ENCODE measurements at places on chromosomes 11 and 22.

DNA sequence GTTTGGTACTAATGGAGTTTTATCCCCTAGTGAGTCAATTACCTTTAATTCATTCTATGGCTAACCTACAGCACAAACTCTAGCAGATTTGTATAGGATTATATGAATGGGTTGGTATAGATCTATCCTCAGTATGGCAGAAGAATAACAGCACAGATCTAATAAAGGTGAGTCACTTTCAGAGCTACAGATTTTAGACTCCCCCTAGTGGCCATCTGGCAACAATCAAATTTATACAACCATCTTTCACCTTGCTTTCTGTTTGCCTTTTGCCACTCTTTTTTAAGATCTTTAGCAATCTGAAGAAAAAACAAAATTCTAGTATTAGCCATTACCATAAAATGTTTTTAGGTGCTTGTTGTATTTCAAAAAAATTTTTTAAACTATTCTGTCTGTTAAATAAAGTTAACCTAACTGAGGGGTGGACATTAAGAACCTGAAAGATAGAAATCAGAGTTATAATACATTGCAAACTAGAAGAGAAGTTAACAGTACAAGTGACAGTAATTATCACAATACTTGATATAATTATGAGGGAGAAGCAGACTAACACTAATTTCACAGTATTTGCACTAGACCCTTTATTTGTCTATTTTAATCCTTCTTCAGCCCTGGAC is 25.8 kb downstream of the DDIAS start:
- DNase-seq = peak; percentile 80

GRCh38 chr11:111411456-111411855 is 32.4 kb upstream of the POU2AF1 start:
- DNase-seq = no peak

GRCh38 chr11:107970049-107970448 is 38.6 kb upstream of the CUL5 start:
- no peak for DNase-seq

DNA sequence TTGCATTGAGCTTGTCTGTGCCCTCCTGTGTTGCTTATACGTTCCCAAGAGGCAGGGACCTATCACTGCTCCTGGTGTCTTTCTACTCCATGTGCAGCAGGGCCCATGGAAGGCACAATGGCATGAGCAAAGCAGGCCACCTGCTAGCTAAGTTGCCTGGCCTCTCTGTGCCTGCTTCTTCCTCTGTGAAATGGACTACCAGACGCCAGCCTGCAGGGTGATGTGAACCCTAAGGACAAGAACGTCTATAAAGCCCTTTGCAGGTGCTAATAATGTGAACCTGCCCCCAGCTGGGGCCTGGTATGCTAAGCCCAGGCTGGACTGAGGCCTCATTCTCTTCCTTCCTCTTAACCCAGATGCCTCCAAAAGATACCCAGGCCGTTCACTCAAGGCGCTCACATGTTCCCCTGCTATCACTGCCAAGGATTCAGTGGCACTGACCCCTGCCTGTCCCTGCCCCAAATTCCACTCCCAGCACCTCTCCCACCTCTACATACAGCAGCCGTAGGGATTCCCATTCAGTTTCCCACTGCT is 4.0 kb downstream of the GUCD1 start:
- no peak for DNase-seq

GRCh38 chr11:10524471-10524870 is 16.5 kb downstream of the RNF141 start:
- no peak for DNase-seq

DNA sequence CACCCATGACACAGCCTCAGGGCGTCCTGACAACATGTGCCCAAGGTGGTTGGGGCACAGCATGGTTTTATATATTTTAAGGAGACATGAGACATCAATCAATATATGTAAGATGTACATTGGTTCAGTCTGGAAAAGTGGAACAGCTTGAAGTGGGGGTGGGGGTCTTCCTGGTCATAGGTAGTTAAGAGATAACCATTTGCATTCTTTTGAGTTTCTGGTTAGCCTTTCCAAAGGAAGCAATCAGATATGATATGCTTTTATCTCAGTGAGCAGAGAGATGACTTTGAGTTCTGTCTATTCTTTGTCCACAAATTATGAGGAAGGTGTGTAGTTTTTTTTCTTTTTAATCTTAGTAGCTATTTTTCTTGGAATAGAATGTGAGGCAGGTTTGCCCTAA is 10.1 kb upstream of the ANAPC15 start:
- DNase-seq = no peak

- DNase-seq = no peak
Observed at GRCh38 chr22:43267332-43267980, 75.7 kb downstream of the SCUBE1 start.

DNA sequence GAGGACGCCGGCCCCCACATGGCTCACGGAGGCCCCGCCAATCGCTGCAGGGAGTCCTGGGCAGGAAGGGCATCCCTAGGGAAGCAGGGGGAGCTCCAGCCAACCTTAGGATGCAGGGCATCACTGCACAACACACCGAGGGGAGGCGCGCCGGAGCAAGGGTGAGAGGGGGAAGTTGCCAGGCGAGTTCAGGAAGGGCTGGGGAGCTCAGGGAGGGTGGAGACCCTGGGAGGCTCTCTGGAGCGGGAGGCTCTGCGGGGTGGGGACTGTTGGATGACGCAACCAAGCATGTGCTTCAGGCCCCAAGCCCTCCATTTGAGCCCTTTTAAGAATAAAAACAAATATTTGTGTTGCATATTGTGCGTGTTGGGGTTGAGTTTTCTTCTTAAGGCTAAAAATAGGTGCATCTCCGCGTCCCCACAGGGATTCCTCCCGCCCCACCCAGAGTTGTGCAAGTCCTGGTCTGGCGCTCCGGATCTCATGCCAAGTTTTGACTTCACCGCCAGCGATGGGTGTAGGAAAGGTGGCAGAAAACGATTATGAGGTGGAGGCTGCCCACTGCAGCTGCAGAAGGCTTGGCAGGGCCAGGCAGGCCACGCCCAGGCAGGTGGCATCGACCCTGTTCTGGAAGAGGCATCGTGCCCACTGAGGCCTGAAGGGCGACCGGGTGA is 65.2 kb downstream of the WNT7B start:
- DNase-seq = no peak

GRCh38 chr11:46270684-46271083 is 6.8 kb upstream of the CREB3L1 start:
- DNase-seq = no peak

GRCh38 chr11:64176751-64177150 is 9.2 kb upstream of the STIP1 start:
- DNase-seq = no peak

- no peak for DNase-seq
Observed at GRCh38 chr11:76663912-76664440, 6.6 kb downstream of the LRRC32 start.

DNA sequence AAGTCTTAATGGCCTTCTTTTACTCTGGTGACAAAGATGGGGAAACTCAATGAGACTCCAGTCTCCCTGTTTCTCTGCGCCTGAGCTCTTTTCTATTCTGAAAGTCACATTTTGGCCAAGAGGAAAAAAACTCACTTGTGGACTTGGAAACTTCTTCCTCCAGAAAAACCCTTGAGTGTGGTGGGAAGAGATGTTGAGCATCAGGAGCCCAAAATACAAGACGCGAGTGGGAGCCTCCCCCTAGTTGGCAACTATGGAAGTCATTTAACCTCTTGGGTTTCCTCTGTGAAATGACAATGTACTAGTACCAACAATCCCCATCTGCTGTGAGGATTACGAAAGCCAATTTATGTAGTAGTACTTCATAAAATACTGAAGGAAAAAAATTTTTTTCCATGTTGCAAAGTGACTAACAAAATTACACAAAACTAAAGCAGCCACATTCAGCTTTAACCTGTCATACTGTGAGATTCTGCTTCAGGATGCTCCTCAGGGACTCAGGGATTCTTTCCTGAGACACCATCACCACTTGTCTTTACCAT is 524 bp upstream of the SLC25A17 start:
- DNase-seq = peak; percentile 53

GRCh38 chr11:75626889-75627529 is 41.8 kb downstream of the MAP6 start:
- DNase-seq = no peak

- no peak for DNase-seq
Observed at GRCh38 chr11:117554601-117555333, 227.1 kb downstream of the CEP164 start.

DNA sequence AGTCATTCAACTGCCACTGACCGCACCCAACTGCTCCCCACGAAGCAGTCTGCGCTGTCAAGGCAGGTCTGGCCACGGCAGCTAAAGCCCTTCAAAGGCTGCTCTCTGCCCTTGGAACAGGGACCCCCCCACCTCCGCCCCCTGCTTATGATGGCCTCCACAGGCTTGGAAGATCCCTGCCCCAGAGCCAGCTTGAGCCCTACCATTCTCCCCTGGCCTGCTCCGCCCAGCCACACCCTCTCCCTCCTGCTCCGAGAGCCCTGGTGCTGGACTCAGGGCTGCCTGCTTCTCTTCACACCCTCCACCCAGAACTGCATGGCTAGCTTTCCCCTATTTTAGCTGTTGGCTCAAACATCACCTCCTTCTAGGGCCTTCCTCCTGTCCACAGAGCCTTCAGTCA is 19.0 kb downstream of the ZMAT5 start:
- no peak for DNase-seq

DNA sequence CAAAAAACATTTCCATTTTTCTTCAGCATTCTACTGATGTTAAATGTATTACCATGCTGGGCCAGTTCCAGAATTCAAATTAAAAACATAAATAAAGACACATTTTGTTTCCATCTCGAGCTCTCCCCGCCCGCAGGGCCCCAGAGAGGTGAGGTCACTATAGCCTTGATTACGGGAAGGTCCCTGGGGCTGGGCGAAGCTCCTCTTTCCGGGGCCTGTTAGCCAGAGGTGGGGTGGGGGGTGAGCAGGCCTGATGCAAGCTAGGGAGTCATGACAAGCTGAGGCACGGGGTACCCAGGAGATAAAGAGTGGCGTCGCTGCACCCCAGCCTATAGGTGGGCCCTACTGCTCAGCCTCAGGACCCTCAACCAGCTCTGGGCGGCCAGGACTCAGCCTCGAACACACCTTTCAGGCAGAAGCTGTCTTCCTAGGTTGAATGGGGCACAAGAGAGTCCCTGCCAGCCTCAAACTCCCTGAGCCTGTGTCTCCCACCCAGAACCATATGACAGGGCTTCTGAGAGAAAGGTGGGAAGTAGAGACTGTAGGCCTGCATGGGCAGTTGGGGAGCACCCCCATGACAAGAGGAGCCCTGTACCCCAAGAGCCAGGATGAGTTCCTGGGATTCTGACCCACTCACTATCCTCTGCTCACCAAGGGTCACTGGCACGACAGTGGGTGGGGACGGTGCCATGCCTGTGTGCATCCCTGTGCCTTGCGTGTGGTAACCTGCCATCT is 34.8 kb downstream of the KCNQ1OT1 start:
- DNase-seq = no peak

- DNase-seq = peak; percentile 50
Observed at GRCh38 chr11:77322926-77323590, 21.6 kb upstream of the GDPD4 start.

DNA sequence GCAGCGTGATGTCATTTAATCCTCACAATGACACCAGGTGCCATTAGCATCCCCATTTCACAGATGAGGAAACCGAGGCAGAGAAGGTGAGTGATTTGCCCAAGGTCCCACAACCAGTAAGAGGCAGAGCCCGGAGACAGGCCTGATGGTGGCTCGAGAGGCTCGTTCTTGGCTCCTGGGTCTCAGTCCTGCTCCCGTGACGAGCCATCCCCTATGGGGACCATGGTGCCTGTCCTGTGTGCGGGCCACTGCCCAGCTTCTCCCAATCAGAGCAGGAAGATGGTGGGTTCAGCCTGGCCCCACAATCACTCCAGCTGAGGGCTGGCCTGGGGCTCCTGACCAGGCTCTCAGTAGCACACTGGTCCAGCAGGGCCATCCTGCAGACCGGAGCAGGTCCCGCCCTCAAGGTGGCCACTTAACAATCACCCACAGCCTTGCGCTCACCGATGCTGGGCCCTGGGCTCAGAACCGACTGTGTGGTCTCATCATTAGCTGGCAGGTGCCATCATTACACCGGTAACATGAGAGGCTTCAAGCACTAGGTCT is 3.6 kb downstream of the ALDH3B1 start:
- no peak for DNase-seq

DNA sequence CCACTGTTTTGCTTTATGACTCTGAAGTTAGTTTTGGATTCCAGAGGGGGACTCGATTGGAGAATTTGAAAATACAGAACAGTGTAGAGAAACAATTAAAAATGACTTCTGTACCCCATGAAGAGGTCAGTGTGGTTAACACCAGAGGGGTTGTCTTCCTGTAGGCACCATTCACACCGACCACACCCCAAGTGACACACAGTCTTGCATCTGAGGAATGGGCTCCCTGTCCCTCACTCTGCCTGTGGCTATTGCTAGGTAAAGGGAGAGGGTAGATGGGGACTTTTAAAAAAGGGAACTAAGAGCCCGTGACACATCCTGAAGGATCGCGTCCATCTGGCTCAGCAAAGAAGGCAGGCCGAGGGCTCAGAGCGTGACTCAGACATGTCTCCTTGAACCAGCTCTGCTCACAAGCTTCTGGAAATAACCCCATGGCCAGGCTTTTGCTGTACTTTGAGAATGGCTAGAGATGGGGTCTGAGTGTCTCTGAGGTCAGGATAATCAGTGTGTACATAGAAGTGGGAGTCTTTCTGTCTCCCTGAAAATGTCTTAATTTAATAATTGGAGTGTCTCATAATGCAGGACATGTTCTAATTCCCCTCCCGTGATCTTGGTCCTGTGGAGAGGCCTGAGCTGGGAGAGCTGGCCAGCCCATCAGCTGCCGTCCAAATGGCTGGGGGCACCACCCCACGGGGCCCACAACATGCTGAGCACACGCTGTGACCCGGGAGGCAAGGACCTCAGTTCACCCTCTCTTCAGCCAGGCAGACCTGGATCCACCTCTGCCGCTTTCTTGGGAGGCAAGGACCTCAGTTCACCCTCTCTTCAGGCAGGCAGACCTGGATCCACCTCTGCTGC is 39.3 kb downstream of the SGSM1 start:
- peak; percentile 58 for DNase-seq

- DNase-seq = no peak
Observed at GRCh38 chr11:109902764-109903433, 190.3 kb upstream of the ZC3H12C start.

DNA sequence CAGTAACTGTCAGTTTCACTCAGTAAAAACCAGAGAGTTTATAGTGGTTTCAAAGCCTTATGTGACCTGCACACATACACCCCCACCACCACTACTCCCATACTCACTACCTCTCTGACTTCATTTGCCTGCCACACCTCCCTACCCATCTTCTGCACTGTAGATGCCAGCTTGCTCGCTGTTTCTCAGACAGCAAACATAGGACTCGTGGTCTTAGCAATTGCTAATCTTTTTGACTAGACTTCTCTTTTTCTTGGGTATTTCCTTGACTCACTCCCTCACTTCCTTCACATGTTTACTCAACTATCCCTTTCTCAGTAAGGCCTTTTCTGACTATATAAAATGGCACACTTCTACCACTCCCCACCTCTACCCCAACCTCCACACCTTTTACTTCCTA is 27.8 kb downstream of the CEP295 start:
- no peak for DNase-seq
